ENCODE measurements at places on chromosomes 3 and 15.

GRCh38 chr3:169969174-169970095 lies 2.8 kb downstream of the SEC62 start:
- DNase-seq = no peak

- DNase-seq = no peak
Observed at GRCh38 chr3:138768125-138768524, 66.6 kb downstream of the PIK3CB start.

DNA sequence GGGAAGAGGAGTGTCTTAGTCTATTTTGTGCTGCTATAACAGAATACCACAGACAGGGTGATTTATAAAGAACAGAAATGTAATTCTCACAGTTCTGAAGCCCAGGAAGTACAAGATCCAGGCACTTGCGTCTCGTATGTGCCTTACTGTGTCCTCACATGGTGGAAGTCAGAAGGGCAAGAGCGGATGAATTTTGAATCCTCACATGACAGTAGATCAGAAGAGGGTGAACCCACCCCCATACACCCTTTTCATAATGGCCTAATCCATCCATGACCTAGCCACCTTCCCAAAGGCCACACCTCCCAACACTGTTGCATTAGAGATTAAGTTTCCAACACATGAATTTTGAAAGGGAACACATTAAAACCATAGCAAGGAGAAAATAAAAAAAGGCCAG lies 18.7 kb upstream of the ANXA2 start:
- DNase-seq = no peak

- peak; percentile 93 for DNase-seq
Observed at GRCh38 chr3:24299806-24300626, 194.6 kb downstream of the THRB start.

DNA sequence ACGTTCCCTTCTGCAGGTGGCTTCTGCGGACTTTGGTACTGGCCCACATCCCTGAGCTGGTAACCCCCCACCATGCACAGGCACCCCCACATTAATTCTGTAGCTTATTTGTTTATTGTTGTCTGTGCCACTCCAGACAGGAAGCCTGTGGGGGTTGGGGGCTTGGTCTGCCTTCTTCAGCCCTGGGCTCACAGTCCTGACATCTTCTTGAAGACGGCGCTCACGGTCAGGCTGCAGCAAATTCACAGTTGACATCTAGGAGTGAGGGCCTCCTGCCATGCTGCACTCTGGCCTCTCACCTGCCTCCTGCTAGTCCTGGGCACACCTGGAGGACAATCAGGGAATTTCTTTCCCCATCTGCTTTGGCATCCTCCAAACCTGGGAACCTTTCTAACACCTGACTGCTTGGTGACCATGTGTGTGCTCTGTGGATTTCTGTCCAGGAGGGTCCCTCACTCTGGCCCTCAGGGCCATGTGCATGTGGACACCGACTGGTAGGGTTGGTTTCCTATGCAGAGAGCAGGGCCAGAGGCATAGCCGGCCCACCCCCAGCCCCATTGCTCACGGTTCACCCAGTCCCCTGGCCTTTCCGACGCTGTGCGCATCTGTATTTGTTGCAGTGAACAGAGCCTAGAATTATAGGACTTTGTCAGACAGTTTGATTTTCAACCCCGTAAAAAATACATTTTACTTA lies 68.8 kb downstream of the APBA2 start:
- DNase-seq = no peak

GRCh38 chr3:44996556-44996969 lies 20.5 kb downstream of the EXOSC7 start:
- no peak for DNase-seq

GRCh38 chr3:42851228-42851834 lies 24.3 kb downstream of the CYP8B1 start:
- DNase-seq = no peak

GRCh38 chr3:166118049-166118448 lies 280.8 kb upstream of the BCHE start:
- no peak for DNase-seq

DNA sequence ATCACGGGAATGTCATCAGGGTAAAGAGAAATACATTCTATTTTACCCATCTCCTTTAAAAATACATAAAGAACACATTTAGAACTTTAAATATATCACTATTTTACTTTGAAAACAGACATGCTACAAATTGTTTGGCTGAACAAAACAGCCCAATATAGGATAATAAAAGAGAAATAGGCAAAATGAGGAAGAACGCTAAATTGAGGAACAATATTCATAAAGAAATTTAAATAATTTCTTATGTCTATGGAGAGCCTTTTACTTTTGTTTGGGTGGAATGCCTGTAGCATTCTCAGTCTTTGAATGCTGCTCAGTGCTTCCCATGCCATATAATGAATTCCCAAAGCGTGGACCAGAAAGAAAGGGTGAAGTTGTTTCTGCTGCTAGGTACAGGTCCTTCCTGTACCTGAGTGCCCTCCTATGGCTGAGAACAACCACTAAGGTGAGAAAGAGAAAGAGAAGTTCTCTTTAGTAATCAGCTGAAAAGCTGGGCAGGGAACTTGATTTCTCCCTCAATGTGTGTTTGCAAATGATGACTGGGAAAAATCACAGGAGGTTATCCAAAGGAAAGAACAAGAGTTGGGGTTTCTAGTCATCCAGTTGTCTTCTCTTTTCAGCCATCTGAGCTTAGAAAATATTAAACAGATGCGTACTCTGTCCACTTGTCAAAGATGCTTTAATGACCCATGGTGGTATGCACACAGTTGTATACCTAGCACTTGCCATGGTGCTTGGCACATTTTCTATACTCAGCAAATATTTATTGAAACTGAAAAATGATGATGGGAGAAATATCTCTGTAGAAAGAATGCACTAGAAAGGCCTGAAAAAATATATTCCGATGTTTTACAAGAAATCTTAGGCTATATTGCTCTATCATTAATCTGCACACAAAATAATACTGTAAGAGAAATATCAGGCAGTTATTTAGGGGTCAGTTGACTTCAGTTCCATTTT lies 404.6 kb downstream of the TIGIT start:
- DNase-seq = no peak

DNA sequence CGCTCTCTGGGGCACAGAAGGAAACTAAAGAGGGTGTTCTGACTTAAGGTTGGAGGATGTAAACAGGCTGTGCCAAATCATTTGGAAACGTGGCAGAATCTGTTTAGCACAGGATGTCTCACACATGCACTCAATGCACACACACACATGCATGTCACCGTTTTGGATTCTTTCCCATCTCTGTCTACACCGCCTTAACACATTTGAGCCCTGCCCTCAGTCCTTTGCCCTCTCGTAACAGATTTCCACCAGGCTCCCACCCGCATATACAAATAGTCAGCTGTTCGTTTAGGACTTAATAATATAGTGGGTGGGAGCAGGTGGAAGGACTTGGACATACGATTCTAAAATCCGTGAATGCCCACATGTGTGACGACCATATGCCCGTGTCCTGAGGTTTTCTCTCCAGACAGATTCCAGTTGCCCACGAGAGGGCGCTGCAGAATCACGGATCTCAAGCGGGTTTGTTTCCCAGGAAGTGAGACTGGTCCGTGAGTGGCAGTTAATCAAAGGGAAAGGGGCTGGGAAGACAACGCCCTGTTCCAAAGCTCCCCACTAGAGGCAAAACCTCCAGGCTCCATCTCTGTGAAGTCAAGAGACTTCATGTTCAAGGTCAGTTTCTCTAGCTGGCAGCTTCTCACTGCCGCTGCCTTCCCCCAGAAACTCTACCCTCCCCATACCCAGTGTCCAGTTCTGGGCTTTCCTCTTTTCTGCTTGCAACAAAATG lies 44.5 kb downstream of the NOX5 start:
- peak; percentile 85 for DNase-seq
